T-helper 1 cell (primary cell): ENCODE measurements at places on chromosomes 5 and 9.

DNA sequence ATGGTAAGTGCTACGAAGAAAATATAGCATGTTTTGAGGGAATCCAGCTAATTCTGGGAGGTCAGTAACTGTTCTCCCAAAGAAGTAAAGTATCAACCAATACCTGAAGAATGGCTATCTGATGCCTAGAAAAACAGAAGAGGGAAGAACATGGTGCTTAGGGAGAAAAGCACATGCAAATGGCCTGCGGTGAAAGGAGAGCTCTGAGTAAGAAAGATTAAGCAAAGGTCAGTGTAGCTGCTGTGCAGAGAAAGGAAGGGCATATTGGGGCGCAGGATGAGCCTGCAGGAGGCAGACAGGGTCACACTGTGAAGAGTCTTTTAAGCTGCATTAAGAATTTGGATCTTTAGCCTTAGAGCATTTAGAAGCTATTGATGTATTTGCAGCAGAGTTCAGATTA, 11.0 kb downstream of the ADRB2 start:
- DNase-seq = no peak

- no peak for DNase-seq
Measured at GRCh38 chr9:105251733-105252404, 7.4 kb downstream of the SLC44A1 start.

DNA sequence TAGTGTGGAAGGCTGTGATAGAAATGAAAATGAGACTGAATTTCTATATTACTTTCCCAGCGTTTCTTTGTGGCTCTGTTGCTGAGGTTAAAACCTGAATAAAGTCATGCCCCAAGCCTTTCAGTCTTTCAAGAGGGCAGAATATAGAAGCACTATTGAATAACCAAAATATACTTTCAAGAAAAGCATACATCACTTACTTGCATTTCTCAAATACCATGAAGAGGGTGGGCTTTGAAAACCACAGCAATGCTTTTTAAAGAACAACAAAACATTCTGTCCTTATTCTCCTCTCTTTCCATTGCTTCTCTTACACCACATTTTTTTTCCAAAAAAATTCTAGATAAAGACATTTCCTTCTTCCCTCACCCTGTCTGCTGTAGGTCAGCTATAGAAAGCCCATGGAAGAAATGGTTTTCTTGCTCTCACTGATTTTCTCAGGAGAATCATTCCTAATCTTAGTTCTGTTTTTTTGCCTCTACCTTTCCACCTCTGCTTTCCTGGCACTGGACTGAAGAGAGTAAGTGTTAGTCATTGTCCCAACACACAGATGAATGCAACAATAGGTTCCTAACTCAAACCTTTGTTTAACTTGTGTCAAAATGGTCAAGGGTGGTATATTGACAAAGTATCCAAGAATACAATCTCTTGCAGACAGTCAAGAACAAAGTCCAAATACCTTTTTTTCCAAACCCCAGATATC, 51.6 kb downstream of the NUDT12 start:
- DNase-seq = no peak

DNA sequence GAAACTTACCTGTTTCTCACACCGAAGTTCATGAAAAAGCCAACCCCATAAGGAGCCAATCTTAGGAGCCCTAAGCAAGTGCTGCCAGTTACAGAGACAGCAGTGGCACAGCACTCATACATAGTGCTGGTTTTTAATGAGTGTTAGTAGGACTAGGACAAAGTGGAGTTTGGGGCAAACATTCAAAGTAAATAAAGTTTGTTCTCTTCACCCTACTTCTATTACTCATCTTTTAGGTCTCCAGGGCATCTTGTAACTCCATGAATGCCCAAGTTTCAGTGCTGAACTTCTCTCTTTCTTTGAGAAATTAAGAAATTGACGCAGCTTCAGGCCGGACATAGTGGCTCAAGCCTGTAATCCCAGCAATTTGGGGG, 584.7 kb downstream of the EBF1 start:
- no peak for DNase-seq

GRCh38 chr5:68431601-68432337, 216.2 kb downstream of the PIK3R1 start:
- no peak for DNase-seq

- DNase-seq = peak; percentile 13
Measured at GRCh38 chr5:76175051-76175666, 92.0 kb downstream of the SV2C start.
